Large intestine (tissue), 12 donors: ENCODE measurements at places on chromosomes 6 and 20. TPM values are rescaled to one million over a fixed set of nuclear protein-coding genes. Genes with fewer than 3 reads are reported as not detected.

MTCH1 gene
- polyA plus RNA-seq = 126 TPM

TAGAP gene
- 2.3 TPM for polyA plus RNA-seq

IL17F gene
- polyA plus RNA-seq = 0.55 TPM

POLR1C gene
- 38.7 TPM for polyA plus RNA-seq

GRM1 gene
- 0.04 TPM for polyA plus RNA-seq

TRAM2 gene
- polyA plus RNA-seq = 44.1 TPM

DNA sequence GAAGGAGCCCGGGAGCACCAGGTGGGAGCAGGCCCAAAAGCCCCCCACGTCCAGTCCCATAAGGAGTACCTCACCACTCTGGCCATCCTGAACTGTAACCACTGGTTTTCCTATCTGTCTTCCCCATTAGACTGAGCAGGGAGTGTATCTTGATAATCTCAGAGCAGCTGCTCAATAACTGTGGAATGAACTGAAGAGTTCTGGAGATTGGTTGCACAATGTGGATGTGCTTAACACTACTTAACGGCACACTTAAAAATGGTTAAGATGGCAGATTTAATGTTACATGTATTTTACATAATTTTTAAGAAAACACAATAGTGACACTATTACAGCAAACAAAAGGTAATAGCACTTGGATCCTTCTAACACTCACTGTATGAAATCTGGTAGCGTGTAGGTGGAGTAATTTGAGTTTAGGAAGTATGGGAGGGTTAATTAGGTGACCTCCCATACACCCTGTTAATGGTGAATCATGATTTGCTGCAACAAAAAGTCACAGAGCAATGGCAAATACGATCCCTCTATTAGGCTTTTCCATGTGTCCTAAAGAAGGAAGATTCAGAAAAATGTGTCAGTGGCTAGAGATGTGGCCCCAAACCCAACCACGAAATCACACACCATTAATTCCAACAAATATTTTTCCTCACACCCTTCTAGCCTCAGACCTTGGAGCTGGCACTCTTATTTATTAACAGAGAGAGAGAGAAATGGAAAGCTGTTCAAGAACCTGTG is 18.4 kb downstream of the TRAM2 start:
- no peaks in the 10 kb centered on the region for H3K27me3 ChIP-seq
- DNase-seq = no peak
- no peak overlapping the region for H3K4me3 ChIP-seq
- no peak overlapping the region for H3K27ac ChIP-seq
- H3K4me1 ChIP-seq = peaks cover 30% of the 10 kb centered on the region

DNA sequence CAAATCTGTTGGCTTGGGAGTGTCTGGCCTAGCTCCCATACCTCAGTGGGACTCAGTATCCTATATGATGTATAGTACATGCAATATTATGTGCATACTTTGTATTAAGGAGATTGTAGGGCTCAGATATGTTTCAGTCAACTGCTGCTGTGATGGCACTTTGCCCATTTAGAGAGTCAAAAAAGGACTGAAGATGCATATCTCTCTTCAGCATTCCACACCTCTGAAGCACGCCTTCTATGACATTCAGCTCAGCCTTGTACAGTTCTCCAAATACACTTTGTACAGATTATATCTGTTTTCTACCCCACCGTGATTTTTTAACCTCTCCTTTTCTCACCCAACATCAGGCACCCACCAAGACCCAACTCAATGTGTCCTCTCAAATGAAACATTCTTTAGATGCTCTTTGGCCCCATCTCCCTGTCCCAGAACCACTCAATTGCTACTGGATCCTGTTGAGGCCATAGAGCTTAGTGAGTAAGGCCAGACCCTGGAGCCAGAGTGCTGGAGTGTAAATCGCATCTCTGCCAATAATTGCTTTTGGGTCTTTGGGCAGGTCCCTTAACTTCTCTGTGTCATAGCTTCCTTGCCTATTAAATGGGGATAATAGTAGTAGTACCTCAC is 15.6 kb downstream of the ENPP1 start:
- H3K4me3 ChIP-seq = no peak overlapping the region
- H3K27ac ChIP-seq = no peak overlapping the region
- no peaks in the 10 kb centered on the region for H3K36me3 ChIP-seq
- DNase-seq = no peak
- no peaks in the 10 kb centered on the region for H3K27me3 ChIP-seq

GRCh38 chr6:109987196-109987595 is 9.1 kb downstream of the GPR6 start:
- peaks cover 6% of the 10 kb centered on the region for H3K27me3 ChIP-seq
- H3K4me1 ChIP-seq = no peaks in the 10 kb centered on the region
- H3K27ac ChIP-seq = no peak overlapping the region
- no peak for DNase-seq

DNA sequence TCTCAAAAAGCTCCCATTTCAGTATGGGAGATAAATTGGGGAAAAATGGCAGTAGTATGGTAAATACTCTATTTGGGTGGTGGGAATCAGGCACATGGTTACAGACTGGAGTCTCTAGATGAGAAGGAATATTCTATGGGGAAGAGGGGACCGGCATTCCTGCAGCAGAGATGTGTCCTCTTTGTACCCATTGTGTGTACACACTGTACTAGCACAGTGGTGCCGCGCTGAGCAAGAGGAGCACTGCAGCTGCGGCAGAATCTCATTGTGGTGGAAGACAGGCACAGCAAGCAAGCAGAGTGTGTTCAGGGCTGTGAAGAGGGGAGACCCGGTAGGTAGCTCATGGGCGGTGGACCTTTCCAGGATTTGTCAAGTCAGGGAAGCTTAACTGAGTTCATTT is 13.0 kb downstream of the AFDN start:
- H3K27ac ChIP-seq = no peak overlapping the region
- no peak overlapping the region for H3K4me3 ChIP-seq
- no peaks in the 10 kb centered on the region for H3K27me3 ChIP-seq
- peaks cover 36% of the 10 kb centered on the region for H3K4me1 ChIP-seq
- H3K36me3 ChIP-seq = no peaks in the 10 kb centered on the region

GRCh38 chr6:93842178-93842577 is 422.8 kb upstream of the EPHA7 start:
- H3K4me1 ChIP-seq = no peaks in the 10 kb centered on the region
- no peaks in the 10 kb centered on the region for H3K36me3 ChIP-seq
- H3K4me3 ChIP-seq = no peak overlapping the region
- no peak overlapping the region for H3K27ac ChIP-seq
- H3K27me3 ChIP-seq = no peaks in the 10 kb centered on the region
- no peak for DNase-seq

DNA sequence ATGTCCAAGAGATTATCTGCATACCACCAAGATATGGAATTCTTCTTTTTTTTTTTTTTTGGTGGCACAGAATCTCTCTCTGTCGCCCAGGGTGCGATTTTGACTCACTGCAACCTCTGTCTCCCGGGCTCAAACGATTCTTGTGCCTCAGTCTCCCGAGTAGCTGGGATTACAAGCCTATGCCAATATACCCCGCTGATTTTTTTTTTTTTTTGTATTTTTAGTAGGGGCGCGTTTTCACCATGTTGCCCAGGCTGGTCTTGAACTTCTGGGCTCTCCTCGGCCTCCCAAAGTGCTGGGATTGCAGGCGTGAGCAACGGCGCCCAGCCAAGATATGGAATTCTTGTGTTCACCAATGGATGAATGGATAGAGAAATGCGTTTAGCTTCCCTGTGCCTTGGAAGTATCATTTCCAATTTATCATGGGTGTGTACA is 31.0 kb downstream of the POM121L2 start:
- peaks cover 88% of the 10 kb centered on the region for H3K27me3 ChIP-seq
- H3K36me3 ChIP-seq = no peaks in the 10 kb centered on the region
- H3K27ac ChIP-seq = no peak overlapping the region
- DNase-seq = no peak
- H3K4me3 ChIP-seq = no peak overlapping the region
- peaks cover 3% of the 10 kb centered on the region for H3K4me1 ChIP-seq

- no peaks in the 10 kb centered on the region for H3K4me1 ChIP-seq
- no peaks in the 10 kb centered on the region for H3K27me3 ChIP-seq
- H3K27ac ChIP-seq = no peak overlapping the region
- no peak overlapping the region for H3K4me3 ChIP-seq
- no peak for DNase-seq
These were observed 249.3 kb downstream of the TBX18 start for GRCh38 chr6:84515067-84515466.

DNA sequence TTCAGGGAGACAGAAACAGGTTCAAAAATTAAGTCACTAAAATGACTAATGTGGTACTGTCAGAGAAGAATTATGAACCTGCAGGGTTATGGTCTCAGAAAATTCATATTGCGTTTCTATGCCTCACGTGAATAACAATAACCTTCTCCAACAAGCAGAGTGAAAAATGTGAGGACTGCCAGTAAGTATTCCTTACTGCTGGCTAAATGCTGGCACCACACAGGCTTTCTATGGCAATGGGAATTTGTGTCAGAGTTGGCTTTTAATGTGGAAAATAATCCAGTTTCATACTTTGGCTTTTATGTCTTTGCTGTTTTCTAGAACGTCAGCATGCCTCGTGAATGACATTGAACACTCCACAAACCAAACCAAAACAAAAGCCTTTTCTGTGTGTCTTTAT is 656.0 kb downstream of the KIF16B start:
- H3K4me3 ChIP-seq = no peak overlapping the region
- DNase-seq = no peak
- H3K36me3 ChIP-seq = no peaks in the 10 kb centered on the region
- H3K27me3 ChIP-seq = peaks cover 5% of the 10 kb centered on the region
- no peak overlapping the region for H3K27ac ChIP-seq

DNA sequence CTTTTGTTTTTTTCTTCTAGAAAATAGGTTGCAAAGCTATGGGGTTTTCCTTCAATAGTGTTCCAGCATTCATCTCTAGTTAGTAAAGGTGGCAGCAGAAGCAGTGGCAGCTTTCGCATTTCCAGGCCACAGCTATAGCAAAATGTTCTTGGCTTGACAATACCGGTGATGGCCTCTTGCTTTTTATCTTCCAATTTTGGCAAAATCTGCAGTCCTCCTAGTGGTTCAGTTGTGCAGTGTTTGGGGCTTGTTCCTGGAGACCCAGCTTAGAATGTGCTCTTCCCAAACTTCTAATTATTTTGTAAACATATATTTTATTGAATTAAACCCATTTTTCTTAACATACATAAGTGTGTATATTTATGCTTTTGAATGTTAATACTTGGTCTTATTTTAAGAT is 370.6 kb upstream of the MAN1A1 start:
- no peak for DNase-seq
- no peaks in the 10 kb centered on the region for H3K27me3 ChIP-seq
- H3K4me3 ChIP-seq = no peak overlapping the region
- no peaks in the 10 kb centered on the region for H3K36me3 ChIP-seq

DNA sequence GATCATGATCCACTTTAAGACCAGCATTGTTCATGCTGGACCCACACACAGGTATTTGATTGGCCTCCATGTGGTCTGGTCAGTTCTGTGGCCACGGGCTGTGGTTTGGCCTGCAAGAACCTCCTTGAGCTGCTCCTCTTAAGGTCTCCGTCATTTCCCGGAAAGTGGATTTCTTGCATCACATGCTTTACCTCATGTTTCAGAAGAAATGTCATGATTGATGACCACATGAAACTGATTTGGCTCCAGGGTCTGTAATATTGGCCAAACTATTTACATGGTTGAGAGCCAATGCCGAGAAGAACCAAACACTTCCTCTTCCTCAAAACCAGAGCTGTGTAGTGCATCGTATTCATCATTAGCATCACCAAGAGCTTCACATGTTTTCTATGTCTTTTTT is 13.2 kb upstream of the RSPH3 start:
- H3K27ac ChIP-seq = no peak overlapping the region
- no peak for DNase-seq
- no peaks in the 10 kb centered on the region for H3K27me3 ChIP-seq
- H3K4me3 ChIP-seq = no peak overlapping the region
- H3K36me3 ChIP-seq = no peaks in the 10 kb centered on the region

DNA sequence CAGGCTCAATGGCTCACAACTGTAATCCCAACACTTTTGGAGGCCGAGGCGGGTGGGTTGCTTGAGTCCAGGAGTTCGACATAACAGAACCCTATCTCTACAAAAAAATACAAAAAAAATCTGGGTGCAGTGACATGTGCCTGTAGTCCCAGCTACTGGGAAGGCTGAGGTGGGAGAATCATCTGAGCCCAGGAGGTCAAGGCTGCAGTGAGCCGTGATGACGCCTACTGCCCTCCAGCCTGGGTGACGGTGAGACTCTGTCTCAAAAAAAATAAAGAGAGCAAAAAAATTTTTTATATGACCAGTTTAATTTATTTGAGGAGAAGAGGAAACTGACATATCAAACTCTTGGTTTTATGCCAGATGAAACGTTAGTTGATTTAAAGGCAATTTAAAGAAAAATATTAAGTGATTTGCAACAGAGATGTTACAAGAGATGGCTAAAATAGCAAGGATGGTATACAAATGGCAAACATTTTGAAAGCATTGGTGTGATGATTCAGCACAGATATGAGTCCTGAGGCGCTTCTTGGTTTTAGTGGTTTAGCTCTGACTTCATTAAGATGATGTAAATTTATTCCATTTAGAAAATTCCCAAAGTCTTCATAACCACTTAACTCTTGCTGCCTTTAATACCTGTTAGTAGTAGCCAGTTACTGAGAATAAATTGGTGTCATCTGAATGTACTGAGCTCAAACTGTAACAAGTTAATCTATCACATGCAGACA is 17.7 kb downstream of the GTF2H5 start:
- no peak for DNase-seq
- H3K27me3 ChIP-seq = no peaks in the 10 kb centered on the region
- H3K4me1 ChIP-seq = no peaks in the 10 kb centered on the region

- H3K4me1 ChIP-seq = no peaks in the 10 kb centered on the region
- H3K27me3 ChIP-seq = no peaks in the 10 kb centered on the region
These were observed 706.1 kb downstream of the KIF16B start for GRCh38 chr20:15866916-15867730.

DNA sequence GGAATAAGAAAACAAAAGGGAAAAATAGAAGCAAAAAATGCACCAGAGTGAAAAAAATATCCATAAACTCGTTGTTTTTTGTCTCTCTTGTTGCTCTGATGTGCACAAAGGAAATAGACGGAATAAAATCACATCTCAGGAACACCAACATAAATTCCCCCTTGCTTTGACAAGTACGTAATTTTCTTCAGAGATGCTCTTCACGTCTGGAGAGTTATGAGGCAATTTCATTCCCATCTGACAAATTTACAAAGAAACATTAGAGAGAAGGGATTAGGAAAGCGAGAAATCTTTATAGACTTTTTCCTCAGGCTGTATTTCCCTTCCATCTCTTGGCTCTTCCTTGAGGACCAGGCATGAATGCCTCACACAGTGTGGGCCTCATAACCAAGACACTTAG is 250.1 kb upstream of the ZFP64 start:
- H3K27me3 ChIP-seq = peaks cover 2% of the 10 kb centered on the region
- H3K4me1 ChIP-seq = no peaks in the 10 kb centered on the region
- DNase-seq = no peak
- H3K36me3 ChIP-seq = no peaks in the 10 kb centered on the region
- H3K27ac ChIP-seq = no peak overlapping the region
